ENCODE measurements at places on chromosomes 4 and X.

DNA sequence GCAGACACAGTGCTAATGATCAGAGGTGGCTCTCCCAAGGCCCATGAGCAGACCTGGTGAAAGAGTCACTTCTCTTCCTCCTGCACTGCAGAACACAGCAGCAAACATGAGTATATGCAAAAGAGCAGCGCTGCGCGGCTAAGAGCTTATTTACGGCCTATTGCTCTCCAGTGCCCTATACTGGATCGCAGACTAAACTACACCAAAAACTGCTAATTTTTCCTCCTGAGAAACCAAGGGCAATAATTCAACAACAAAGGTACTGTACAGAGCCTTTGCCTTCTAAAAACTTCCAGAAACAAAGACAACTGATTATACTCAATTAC is 702.5 kb downstream of the ARAP2 start:
- DNase-seq: no peak

DNA sequence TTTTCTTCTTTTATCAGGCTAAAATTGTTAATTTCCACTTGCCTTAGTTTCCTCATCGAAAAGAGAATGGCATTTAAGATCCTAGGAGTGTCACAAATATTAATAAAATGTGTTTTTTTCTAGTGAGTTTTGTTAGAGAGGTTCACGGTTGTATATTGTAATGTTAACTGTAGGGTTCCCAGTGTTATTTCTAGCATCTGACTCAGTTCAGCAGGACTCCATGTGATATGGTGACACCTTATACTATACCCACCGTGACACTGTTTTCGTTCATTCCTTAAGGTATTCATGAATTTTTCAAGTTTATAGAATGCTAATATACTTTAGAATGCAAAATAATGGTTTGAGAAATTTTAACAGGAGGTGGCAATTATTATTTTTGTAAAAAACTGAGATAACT is 90.2 kb downstream of the NEUROG2 start:
- DNase-seq: no peak

GRCh38 chr4:48225368-48226141 is 44.1 kb downstream of the TEC start:
- no peak for DNase-seq

DNA sequence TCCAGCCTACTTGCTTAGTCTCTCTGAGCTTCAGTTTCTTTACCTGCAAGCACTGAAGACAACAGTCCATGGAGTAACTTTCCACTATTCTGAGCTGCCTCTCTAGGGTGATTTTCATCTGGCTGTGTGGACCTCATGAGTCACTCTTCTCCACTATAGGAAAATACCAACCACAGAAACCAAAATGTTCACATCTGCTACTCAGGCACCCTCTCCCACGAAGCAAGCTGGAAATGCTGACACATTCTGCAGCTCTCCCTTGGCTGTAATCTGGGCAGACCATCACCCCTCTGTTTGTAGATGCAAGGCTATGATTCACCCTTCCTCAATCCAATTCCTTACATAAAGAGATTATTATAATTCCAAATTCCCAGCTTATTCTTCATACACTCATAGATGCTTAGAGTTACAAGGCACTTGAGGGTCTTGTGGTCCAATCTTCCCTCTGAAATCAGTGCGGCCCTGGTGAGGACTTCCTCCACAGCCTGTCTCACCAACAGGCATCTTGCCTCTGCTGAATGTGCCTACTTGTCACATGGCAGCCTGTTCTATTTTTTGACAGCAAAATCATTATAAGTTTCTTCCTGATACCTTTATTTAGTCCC is 97.0 kb upstream of the LNX1 start:
- DNase-seq: no peak

DNA sequence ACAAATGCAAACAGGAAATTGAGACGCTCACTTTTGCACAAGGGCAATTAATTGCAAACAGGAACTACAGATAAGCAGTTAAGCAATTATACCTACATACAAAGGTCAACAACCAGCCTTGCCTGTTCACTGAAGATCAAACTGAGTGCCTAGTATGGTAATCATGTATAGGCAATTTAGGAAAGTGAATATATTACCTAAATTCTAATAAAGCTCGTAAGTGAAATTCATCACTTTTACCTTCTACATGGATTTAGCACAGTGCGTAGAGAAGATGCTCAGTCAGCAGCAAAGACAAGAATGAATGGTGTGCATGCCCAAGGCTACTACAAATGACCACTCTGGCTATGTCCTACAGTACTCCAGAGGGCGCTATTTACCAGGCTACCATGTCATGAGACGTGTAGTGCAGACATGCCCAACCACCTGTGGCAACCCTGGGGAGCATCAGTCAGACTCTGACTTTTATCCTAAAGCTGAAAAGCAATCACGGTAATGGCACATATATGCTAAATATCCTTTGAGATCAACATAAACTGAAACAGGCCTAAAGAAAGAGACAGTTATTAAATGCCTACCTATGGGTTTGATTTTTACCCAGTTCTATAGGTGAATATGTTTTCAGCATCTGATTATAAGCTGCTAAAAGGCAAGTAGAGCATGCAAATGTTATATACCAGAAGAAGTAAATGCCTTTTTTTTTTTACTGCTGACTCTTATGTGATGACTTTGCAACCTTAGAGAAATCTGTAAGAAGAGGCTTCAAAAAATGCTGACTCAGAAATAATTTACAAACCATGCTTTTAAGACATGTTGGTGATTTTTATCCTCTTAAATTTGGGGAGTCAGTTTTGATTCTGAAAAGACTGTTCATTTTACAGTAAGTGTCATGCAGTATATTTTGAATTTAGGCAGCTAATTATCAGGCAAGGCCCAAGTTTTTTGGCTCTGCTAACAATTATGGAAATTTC is 178.0 kb downstream of the PPP3CA start:
- DNase-seq: peak; percentile 31

GRCh38 chr4:160370046-160370445 is 1267.2 kb downstream of the RAPGEF2 start:
- DNase-seq: no peak
